ENCODE measurements at places on chromosomes 3 and 15. TPM values are rescaled to one million over a fixed set of nuclear protein-coding genes. Genes with fewer than 3 reads are reported as not detected.

The TTLL13 gene
- not detected for total RNA-seq

The C2CD4A gene
- total RNA-seq: not detected

The TRAT1 gene
- 0.82 TPM for total RNA-seq

The CILP gene
- 9.2 TPM for total RNA-seq

The SLC51B gene
- 0.60 TPM for total RNA-seq

The CCDC39 gene
- 0.66 TPM for total RNA-seq

The GABRG3 gene
- total RNA-seq: 17.8 TPM

The LRRN1 gene
- 61.6 TPM for total RNA-seq

Data from camera-type eye (tissue), 1 donor.